ENCODE measurements at places on chromosomes 6 and 20.

- no peak for DNase-seq
These were observed 1.4 kb upstream of the PM20D2 start for GRCh38 chr6:89144354-89144906.

DNA sequence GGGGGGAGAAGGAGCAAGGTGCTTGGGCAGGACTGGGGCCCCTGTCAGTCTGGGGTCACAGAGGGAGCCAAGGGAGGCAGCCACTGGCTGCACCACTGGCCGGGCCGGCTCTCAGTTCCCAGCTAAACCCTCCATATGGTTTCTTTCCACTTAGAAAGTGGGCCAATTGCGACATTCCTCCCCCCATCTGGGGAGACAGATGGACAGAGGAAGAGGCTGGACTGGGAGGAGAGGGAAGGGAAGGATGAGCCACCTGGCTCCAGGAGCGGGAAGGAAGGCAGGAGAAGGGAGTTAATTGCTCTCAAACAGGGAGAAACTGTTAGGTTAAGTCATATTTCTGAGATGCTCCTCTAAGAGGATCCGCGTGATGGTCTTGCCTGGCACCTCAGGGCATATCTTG, 82.2 kb downstream of the GRM4 start:
- no peak for DNase-seq

GRCh38 chr6:26556263-26557070, 18.3 kb downstream of the HMGN4 start:
- peak; percentile 73 for DNase-seq

DNA sequence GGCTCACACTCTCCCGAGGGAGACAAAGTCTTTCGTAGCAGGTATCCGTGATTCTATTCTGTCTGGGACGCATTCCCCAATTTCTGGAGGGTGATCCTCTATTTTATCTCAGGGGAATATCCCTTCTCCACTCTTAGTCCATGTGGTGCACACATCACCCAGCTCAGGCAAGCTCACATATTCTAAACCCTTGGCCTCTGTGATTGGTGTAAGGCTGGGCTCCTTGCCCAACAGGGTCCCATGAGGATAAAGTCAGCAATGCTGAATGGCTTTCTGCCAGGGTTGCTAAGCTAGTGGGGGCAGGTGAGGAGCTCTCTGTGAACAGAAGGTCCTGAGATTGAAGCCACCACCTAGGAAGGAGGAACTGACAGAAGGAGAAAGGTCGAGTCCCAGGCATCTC, 137.2 kb downstream of the CDH26 start:
- DNase-seq, result no peak

- DNase-seq, result no peak
These were observed 18.9 kb downstream of the SDCBP2 start for GRCh38 chr20:1310071-1310470.

- DNase-seq, result peak; percentile 46
These were observed at the start of gene CPXM1 for GRCh38 chr20:2800521-2801285. Gene CPXM1, minus strand, starts transcription at chr20:2800627. Its CDS starts 55 bp downstream, at chr20:2800572.

All from activated CD8-positive, alpha-beta T cell treated with anti-CD3 and anti-CD28 coated beads for 36 hours (primary cell).